ENCODE measurements at places on chromosomes 11 and 22. TPM values are rescaled to one million over a fixed set of nuclear protein-coding genes. Genes with fewer than 3 reads are reported as not detected.
A peak's percentile ranks its signal among the peaks of the same experiment; 100 is the strongest.

The OR51E2 gene
- total RNA-seq: 0.11 TPM

The MYO7A gene
- 2.2 TPM for total RNA-seq

The MYRF gene
- total RNA-seq: 428 TPM

The NFAM1 gene
- 0.27 TPM for total RNA-seq

The PKDREJ gene
- not detected for total RNA-seq

The INPPL1 gene
- total RNA-seq: 299 TPM

The AMOTL1 gene
- 78.5 TPM for total RNA-seq

The OR51I1 gene
- 0.93 TPM for total RNA-seq

DNA sequence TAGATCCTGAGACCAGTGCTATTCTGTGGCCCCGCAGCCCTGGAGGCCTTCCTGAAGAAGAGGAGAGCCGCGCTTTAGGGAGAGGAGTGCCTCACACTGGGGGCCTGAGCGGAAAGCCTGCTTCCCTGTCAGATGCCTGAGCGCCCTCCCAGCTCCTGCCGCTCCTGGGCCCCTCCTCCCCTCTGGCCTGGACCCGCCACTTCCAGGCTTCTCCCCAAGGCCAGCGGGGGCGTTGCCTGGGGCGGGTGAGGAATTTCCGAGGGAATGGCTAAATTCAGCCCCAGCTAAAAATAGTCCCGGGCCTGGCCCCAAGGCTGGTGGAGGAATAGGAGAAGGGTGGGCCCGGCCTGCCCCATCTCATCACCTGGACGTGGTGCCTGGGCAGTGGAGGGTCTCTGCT is 15.4 kb downstream of the ARHGEF17 start:
- H3K27ac ChIP-seq: peak overlapping the region; percentile 96
- peak; percentile 47 for DNase-seq
- H3K4me3 ChIP-seq: peak overlapping the region; percentile 3
- no peaks in the 10 kb centered on the region for H3K27me3 ChIP-seq
- H3K4me1 ChIP-seq: peaks cover 73% of the 10 kb centered on the region

GRCh38 chr22:19041704-19042074 is 80.5 kb downstream of the DGCR2 start:
- no peak overlapping the region for H3K4me3 ChIP-seq
- H3K27ac ChIP-seq: no peak overlapping the region
- peaks cover 22% of the 10 kb centered on the region for H3K36me3 ChIP-seq
- no peaks in the 10 kb centered on the region for H3K4me1 ChIP-seq
- no peaks in the 10 kb centered on the region for H3K27me3 ChIP-seq

- H3K36me3 ChIP-seq: peaks cover 23% of the 10 kb centered on the region
- H3K27me3 ChIP-seq: no peaks in the 10 kb centered on the region
- DNase-seq: no peak
- peaks cover 36% of the 10 kb centered on the region for H3K4me1 ChIP-seq
- H3K4me3 ChIP-seq: peak overlapping the region; percentile 97
Observed at GRCh38 chr11:10856689-10857458, 979 bp downstream of the ZBED5 start.

- no peak for DNase-seq
- H3K4me1 ChIP-seq: peaks cover 32% of the 10 kb centered on the region
- no peak overlapping the region for H3K4me3 ChIP-seq
- peaks cover 10% of the 10 kb centered on the region for H3K36me3 ChIP-seq
Observed at GRCh38 chr11:125235071-125235471, 70.5 kb downstream of the PKNOX2 start.

DNA sequence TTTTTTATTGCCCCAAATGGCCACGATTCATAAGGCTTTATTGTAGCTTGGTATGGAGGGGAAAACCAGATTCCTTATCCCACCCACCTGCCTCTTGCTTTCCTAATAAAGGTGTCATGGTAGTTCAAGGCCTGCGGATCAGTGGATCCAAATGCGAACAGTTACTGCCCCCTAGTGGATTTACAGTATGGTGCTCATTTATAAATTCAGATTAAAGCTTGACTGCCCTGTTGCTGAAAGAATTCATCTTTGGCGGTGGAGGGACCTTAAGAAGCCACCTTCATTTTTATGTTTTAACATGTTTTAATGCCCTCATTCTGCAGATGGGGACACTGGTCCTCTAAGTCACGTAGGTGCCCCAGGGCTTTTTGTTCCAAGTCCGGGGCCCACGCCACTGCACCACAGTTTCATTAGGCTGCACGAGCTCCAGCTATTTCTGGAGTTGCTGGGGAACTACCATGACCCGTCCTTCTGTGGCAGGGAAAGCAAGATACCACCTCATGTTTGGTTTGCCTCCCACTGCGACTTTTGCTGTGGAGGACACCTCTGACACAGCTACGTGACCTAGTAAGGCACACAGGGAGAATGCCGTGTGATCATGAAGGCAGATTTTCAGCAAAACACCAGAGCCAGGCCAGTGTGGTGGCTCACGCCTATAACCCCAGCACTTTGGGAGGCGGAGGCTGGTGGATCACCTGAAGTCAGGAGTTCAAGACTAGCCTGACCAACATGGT is 15.6 kb upstream of the INCENP start:
- no peak overlapping the region for H3K27ac ChIP-seq
- no peak for DNase-seq
- H3K36me3 ChIP-seq: no peaks in the 10 kb centered on the region

GRCh38 chr22:41285441-41285819 is 557 bp downstream of the RANGAP1 start:
- H3K36me3 ChIP-seq: peaks cover 9% of the 10 kb centered on the region
- peak overlapping the region; percentile 81 for H3K4me3 ChIP-seq
- H3K27me3 ChIP-seq: no peaks in the 10 kb centered on the region
- peaks cover 32% of the 10 kb centered on the region for H3K4me1 ChIP-seq
- H3K27ac ChIP-seq: peak overlapping the region; percentile 96

DNA sequence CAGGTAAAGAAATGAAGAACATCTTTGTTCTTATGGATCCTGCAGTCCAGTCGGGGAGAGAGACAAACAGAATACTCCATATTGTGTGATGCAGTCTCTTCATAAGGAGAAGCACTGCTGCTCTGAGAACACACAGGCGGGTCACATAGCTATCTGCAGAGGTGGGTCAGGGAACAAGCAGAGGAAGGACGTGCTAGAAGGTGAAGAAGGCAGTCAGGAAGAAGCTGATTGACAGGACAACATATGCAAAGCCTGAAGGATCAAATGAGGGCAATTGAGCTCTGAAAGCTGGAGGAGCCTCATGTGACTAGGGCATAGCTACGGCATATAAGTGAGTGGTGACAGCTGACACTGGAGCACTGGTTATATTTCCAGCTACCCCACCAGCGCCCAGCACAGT is 122.5 kb downstream of the OPCML start:
- DNase-seq: no peak
- H3K4me1 ChIP-seq: peaks cover 5% of the 10 kb centered on the region
- H3K36me3 ChIP-seq: no peaks in the 10 kb centered on the region
- H3K4me3 ChIP-seq: no peak overlapping the region
- H3K27me3 ChIP-seq: peaks cover 9% of the 10 kb centered on the region
- H3K27ac ChIP-seq: no peak overlapping the region

DNA sequence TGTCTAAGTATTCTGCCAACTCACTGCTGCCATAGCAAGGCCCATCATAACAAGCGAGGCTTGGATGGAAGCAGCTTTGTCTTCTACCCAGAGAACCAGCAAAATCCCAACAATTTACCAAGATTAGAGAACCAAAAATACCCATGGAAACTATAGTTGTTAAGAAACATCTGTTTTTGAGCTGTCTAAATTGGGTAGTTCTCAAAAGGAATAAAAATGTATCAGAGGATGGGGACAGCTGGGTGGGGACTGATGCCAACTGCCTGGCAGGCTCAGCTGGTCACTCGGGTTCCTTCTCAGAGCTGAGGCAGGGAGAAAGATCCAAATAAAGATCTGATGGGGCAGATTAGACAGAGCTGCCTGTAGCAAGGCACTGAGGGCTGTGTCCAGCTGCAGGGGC is 85.9 kb upstream of the GRK3 start:
- H3K4me3 ChIP-seq: no peak overlapping the region
- no peak for DNase-seq
- H3K36me3 ChIP-seq: peaks cover 54% of the 10 kb centered on the region
- no peak overlapping the region for H3K27ac ChIP-seq

DNA sequence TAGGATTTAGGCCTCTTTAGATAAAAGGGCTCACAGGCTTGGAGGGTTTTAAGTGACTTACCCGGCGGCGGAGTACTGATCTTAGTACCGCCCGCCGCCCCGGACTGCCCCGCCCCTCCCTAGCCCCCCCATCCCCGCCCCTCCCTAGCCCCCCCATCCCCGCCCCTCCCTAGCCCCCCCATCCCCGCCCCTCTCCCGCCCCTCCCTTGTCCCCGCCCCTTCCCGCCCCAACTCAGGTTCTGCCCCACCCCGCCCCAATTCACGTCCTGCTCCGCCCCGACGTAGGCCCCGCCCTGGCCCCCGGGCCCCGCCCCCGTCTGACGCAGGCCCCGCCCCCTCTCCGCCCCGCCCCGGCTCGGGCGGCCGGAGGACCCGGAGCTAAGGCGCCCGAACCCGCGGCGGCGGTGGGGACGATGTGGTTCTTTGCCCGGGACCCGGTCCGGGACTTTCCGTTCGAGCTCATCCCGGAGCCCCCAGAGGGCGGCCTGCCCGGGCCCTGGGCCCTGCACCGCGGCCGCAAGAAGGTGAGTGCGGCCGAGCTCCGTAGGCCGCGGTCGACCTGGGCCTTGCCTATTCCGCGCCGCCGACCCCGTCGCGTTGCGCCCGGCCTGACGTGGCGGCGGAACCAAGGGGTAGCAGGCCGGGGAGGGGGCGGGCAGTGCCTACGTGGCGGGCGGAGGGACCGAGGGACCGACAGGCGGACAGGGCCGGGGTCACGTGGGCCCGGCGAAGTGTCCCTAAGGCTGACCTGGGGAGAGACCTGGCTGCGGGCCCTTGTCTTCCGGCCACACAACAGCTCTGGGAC is at the start of gene SCYL1:
Gene SCYL1, plus strand, starts transcription at position 343 of the 805 bp plus-strand sequence. Its CDS starts 71 bp downstream, at position 414.
- H3K36me3 ChIP-seq: peaks cover 11% of the 10 kb centered on the region
- H3K27me3 ChIP-seq: no peaks in the 10 kb centered on the region
- DNase-seq: peak; percentile 83
- peaks cover 35% of the 10 kb centered on the region for H3K4me1 ChIP-seq
- H3K27ac ChIP-seq: peak within 1 kb of the TSS; percentile 92

- DNase-seq: no peak
- peaks cover 4% of the 10 kb centered on the region for H3K27me3 ChIP-seq
- H3K27ac ChIP-seq: no peak overlapping the region
- no peaks in the 10 kb centered on the region for H3K36me3 ChIP-seq
Observed at GRCh38 chr22:48180631-48181030, 1418.2 kb downstream of the TBC1D22A start.

DNA sequence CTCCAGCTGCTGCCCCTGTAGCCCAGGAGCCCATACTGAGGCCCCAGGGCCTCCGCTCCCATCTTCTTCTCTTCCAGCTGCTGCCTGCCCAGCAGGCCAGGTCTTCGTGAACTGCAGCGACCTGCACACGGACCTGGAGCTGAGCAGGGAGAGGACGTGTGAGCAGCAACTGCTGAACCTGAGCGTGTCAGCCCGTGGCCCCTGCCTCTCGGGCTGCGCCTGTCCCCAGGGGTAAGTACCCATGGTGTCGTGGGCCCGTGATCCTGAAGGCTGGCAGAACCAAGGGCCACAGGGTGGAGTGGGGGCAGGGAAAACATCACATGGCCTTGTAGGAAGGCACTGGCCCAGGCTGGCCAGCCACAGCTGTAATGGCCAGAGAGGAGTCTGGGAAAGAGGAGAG is 31.2 kb downstream of the OTOG start:
- no peaks in the 10 kb centered on the region for H3K4me1 ChIP-seq
- no peaks in the 10 kb centered on the region for H3K36me3 ChIP-seq
- DNase-seq: peak; percentile 28
- no peak overlapping the region for H3K4me3 ChIP-seq

DNA sequence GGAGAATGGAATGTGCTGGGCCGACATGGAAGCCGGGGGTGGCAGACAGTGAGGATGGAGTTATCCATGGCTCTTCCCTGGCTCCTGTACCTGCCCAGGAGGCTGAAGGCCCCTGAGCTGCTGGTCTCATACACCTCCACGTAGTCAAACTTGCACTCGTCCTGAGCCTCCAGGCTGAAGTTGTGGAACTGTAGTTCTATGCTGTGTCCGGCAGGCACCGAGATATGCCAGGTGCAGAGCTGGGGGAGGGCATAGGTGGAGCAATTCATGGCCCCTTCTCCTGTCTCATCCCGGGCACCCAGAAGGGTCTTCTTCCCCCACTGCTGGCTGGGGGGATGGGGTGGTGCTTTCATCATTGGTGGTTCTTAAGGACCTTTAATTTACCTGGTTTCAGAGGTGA is 2.8 kb downstream of the MFRP start:
- no peak overlapping the region for H3K27ac ChIP-seq
- peaks cover 64% of the 10 kb centered on the region for H3K27me3 ChIP-seq
- H3K4me3 ChIP-seq: no peak overlapping the region

GRCh38 chr11:79864882-79865281 is 424.1 kb upstream of the TENM4 start:
- no peak for DNase-seq
- H3K27ac ChIP-seq: no peak overlapping the region
- no peak overlapping the region for H3K4me3 ChIP-seq

GRCh38 chr22:38943201-38943600 is 14.2 kb upstream of the APOBEC3A start:
- peaks cover 3% of the 10 kb centered on the region for H3K27me3 ChIP-seq
- H3K36me3 ChIP-seq: no peaks in the 10 kb centered on the region
- DNase-seq: no peak
- no peak overlapping the region for H3K27ac ChIP-seq
- H3K4me3 ChIP-seq: no peak overlapping the region

All from mesothelial cell of epicardium (in vitro differentiated cells).